ENCODE measurements at places on chromosomes 5 and 9.

DNA sequence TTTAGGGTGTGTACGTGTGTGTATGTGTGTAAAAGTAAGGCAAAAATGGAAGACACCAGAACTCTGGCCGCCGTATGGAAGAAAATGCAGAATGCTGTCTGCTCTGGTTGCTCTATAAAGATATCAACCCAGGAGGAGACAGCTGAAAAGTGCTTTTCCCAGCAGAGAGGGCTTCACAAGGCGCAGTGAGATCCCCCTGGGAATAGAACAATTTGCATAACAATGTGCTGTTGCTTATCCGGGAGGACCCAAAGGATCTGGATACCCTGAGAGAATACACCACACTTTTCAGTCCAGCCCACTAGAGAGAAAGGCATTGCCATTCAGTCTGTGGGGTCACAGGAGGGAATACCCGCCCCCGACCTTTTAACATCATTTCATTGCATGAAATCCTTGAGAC, 230.6 kb downstream of the EBF1 start:
- no peak for DNase-seq

DNA sequence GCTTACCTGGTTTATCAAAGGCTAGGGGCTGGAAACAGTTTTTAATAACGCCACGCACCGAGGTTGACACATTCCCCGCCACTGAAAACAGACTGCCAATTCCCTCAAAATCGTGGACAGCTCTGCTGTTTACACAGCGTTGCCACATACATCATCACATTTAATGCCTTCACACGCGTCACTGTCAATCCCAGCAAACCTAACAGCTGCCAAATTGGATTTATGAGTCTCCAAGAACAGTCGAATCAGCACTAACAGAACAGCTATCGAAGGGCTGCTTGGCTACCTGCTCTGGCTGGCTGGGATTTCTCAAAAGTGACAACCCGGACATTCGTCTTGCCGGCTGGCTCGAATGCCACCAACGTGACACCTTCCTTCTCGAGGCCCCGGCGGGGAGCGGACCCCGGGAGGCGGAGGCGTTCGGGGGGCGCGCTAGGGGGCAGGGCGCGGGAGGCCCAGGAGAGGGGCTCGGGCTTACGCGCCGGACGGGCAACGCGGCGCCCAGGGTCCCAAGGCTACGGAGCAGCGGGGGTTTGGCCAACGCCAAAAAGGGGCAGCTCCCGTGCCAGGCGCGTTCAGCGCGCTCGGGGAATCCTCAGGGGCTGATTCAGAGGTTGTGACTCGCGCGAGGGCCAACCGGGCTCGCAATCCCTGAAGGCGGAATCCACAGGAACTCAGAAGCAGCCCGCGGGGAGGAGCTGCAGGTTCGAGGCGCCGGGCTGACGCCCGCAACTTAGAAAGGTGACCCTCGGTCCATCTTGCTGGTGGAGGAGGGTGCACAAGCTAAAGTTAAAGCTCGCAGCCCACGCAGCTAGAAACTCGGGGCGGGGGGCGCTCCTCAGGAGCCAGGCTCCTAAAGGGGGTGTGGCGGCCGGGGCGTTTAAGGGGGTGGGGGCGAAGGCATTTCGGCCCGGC, 1.2 kb downstream of the CDC14B start:
- DNase-seq = no peak

- peak; percentile 4 for DNase-seq
Observed at GRCh38 chr5:91101600-91102379, 281.3 kb downstream of the ARRDC3 start.

- DNase-seq = no peak
Observed at GRCh38 chr5:55855509-55855908, 4.4 kb downstream of the IL31RA start.

DNA sequence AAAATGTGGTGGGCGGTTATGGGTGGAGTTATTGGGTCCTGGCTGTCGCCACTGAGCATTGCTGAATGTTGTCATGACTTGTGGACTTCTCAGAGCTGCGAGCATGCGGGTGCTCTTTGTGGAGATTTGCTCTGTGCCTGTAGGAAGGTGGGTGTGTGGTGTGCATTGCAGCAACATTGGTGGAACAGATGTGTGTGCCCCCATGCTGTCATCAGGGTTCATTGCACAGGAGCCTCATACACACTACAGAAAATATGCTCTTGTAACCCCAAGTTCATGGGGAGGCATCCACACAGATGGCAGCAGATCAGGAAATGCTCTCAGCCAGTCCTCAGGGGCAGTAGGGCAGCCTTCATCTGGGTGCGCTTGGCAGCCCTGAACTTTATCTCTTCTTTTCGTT, 55.9 kb upstream of the PHF2 start:
- DNase-seq = no peak

- DNase-seq = no peak
Observed at GRCh38 chr5:22577711-22578110, 275.4 kb downstream of the CDH12 start.

- no peak for DNase-seq
Observed at GRCh38 chr5:125317536-125317995, 571.1 kb upstream of the ZNF608 start.

GRCh38 chr5:157857816-157858526, 974 bp downstream of the CLINT1 start:
- DNase-seq = peak; percentile 66

- no peak for DNase-seq
Observed at GRCh38 chr9:135246248-135247205, 159.1 kb downstream of the OLFM1 start.

- DNase-seq = no peak
Observed at GRCh38 chr9:92147030-92147851, 32.0 kb upstream of the SPTLC1 start.

- DNase-seq = no peak
Observed at GRCh38 chr5:144405991-144406390, 235.3 kb downstream of the KCTD16 start.
